ENCODE measurements at places on chromosomes 5 and 9.

GRCh38 chr5:63854076-63854475 is 108.2 kb downstream of the HTR1A start:
- no peak for DNase-seq

- no peak for DNase-seq
These were observed 249.1 kb downstream of the CD180 start for GRCh38 chr5:66947458-66947857.

DNA sequence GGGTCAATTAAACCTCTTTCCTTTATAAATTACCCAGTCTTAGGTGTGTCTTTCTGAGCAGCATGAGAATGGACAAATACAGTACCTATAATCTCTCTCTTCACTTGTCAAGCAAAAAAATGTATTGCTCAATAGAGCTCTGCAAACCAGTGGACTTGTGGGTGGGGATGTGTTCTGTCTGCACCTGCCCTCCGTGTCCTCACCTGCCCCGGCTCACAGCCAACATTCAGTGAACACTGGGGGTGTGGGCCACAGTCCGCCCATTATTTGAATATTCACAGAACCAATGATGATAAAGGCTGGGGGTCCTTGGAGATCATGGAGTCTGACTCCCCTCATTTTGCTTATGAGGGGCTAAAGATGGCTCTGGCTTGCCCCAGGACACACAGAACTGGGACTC is 36.9 kb upstream of the MED27 start:
- DNase-seq = no peak

- no peak for DNase-seq
These were observed 36.0 kb upstream of the GOLM1 start for GRCh38 chr9:86135371-86135770.

DNA sequence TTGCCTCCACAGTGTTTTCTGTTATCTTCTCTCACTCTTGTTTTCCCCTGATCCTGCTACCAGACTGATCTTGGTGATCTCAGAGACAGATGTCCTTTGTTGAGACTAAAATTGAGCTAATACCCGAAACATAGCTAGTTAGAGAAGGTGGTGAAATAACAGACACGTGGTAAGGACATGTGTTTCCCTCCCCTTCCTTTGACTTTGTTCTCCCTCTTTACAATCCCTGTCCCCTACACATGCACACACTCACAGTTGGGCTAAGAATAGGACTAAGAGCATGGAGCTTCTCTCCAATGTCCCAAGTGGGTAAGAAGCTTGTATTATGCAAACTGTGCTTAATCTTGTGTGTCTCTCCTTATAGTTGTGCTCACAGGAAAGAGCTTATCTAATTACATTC is 1603.0 kb upstream of the C9orf72 start:
- DNase-seq = no peak

GRCh38 chr9:89213396-89213880 is 34.8 kb upstream of the SHC3 start:
- DNase-seq = no peak

DNA sequence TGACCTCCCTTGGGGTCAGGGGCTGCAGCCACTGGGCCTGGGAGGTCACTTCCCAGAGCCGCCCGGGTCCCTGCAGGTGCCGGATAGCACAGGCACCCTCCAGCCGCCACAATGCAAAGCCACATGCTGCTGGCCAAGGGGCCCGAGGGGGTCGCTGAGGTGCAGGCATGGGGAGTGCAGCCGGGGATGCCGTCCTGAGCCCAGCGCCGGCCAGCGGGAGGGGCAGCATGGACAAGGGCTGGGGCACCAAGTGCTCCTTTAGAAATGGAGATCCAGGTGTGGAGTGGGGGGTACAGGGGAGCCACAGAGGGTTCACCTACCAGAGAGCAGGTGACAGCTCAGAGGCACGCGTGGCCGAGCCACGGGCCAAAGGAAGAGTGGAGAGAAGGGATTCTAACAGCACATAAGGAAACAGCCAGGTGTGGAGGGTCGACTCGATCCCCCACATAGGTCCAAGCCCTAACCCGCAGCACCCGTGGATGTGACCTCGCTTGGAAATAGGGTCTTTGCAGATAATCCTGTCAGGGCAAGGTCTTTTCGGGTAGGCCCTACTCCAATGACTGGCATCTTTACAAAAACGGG is 24.7 kb downstream of the ZDHHC11B start:
- no peak for DNase-seq

DNA sequence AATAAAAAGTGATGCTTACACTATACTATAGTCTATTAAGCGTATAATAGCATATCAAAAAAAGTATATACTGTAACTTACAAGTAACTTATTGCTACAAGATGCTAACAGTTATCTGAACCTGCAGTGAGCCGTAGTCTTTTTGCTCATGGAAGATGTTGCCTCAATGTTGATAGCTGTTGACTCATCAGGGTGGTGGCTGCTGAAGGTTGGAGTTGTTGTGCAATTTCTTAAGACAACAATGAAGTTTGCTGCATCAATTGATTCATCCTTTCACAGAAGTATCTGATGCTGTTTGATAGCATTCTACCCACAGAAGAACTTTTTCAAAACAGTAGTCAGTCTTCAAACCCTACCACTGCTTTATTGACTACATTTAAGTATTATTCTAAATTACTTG is 7.8 kb upstream of the C9orf40 start:
- DNase-seq = no peak

GRCh38 chr5:17406423-17406838 is 91.6 kb upstream of the TAF11L2 start:
- DNase-seq = no peak

GRCh38 chr5:1298723-1299510 is 4.0 kb upstream of the TERT start:
- DNase-seq = peak; percentile 4

- no peak for DNase-seq
These were observed 8.3 kb downstream of the ADAMTS12 start for GRCh38 chr5:33883482-33883881.

DNA sequence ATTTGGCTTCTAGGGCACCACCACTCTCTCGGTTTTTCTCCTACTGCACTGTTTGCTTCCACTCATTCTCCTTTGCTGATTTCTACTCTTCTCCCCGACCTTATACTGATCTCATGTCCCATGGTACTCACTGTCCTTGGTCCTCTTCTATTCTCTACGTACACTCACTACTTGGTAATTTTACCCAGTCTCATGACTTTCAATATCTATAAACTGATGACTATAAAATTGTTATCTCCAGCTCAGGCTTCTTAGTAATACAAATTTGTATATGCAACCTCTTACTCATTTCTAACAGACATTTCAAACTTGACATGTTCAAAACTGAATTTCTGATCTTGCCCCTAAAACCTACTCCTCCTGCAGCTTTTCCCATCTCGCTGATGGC is 4.1 kb downstream of the RAPGEF6 start:
- DNase-seq = no peak

DNA sequence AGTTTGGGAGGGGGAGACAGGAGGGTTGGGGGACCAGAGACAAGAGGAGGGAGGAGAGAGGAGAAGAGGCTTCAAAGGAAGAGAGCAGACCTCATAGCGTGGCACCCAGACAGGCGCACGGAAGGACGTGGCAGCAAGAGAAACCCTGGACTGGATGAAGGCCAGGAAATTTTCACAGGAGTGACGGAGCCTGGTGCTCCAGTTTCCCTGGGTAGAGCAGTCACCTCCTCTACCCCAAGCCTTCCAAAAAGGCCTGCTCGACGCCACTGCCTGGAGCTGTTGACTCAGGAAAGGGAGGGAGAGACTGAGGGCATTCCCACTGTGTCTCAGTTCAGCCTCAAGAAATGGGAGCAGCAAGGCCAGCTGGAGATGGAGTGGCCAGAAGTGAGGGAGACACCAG is 19.3 kb downstream of the AK8 start:
- no peak for DNase-seq

DNA sequence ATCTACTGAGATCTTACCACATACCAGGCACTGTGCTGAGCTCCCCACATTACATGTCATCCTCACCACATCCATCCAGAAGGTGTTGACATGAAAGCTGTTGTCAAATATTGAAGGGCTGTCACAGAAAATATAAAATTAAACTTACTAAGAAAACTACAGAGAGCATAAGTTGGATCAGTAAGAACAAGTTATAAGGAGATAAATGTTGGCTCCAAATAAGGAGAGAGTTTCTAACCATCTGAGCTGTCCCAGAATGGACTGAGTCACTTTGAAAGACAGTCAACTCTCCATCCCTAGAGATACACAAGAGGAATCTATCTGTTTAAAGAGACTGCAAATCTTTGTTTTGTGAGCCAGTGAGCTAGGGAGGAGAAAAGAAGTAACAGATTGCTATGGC is 169.8 kb downstream of the DRD1 start:
- DNase-seq = no peak

- no peak for DNase-seq
These were observed 227.3 kb downstream of the KDM4C start for GRCh38 chr9:6984941-6985578.

GRCh38 chr9:106879439-106879882 is 16.5 kb downstream of the ZNF462 start:
- no peak for DNase-seq

DNA sequence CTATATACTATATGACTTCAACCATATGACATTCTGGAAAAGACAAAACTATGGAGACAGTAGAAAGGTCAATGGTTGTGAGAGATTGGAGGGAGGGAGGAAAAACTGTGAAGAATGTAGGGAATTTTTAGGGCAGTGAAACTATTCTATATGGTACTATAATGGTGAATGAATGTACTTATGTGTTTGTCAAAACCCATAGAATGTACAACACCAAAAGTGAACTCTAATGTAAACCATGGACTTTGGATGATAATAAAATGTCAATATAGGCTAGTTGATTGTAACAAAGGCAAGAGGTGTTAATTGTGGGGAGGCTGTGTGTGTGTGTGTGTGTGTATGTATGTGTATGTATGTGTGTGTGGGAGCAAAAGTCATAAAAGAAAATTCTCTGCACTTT is 10.8 kb upstream of the STOM start:
- no peak for DNase-seq

DNA sequence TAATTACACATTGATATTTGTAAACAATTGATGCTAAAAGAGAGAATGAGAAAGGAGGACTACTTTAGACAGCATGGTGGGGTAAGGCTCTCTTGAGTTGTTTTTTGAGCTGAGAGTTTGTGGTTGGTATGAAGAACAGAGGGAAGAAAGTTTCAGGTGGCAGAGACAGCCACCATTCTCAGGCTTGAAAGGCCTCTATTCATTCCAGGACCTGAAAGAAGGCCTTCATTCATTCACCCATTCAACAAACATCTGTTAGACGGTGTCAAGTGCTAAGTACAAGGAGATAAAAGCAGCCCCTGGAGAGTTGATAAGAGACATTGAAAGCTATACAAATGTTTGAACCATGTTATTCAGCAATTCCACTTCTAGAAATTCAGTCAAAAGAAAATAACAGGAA is 21.7 kb upstream of the ADAM19 start:
- DNase-seq = no peak

GRCh38 chr5:91424638-91425436 is 41.7 kb upstream of the ARRDC3 start:
- no peak for DNase-seq

- no peak for DNase-seq
These were observed 35.1 kb upstream of the NANS start for GRCh38 chr9:98021306-98022040.

DNA sequence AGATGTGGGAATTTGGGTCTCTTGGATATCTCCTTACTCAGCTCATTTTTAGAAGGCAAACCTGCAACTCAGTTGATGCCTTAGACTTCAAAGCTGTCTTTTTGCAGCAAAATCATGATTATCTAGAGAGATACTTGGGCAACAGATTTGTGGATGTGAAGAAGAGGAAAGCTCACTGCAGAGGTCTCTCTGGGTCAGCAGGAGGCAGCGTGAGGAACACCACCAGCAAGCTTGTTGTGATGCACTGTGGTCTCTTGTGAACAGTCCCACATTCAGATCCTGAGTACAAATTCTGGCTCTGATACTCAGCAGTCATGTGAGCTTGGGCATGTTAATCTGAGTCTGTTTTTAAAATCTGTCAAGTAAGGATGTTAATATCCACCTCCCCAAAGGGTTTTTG is 26.3 kb upstream of the DMRT3 start:
- no peak for DNase-seq

GRCh38 chr9:113558632-113559502 is 95.3 kb downstream of the RGS3 start:
- no peak for DNase-seq

DNA sequence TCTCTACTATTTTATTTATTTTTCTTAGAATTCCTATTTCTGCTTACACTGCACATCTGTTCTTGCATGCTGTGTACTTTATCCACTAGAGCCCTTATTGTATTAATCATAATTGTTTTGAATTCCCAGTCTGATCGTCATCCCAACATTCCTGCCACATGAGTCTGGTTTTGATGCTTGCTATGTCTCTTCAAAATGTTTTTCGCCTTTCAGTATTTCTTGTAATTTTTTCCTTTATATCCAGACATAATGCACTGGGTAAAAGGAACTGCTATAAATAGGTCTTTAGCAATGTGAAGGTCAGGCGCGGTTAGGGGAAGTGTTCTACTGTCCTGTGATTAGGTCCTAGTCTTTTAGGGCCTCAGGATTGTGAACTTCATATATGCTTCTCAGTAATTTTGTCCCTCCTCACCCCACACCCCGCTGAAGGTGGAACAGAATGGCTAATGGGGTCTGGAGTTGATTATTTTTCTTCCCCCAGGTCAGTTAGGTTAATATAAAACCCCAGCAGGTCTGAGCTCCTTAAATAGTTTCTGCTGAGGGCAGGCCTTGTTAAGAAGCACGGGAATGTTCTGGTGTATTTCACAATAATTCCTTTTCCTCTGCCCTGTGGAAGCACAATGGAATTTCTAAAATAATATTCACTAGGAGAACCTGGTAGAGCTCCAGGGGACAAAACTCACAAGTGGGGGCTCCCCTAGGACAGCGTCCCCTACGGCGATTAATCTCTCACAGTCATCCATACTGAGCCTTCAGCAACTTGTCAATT is 146.6 kb upstream of the TUT7 start:
- no peak for DNase-seq

DNA sequence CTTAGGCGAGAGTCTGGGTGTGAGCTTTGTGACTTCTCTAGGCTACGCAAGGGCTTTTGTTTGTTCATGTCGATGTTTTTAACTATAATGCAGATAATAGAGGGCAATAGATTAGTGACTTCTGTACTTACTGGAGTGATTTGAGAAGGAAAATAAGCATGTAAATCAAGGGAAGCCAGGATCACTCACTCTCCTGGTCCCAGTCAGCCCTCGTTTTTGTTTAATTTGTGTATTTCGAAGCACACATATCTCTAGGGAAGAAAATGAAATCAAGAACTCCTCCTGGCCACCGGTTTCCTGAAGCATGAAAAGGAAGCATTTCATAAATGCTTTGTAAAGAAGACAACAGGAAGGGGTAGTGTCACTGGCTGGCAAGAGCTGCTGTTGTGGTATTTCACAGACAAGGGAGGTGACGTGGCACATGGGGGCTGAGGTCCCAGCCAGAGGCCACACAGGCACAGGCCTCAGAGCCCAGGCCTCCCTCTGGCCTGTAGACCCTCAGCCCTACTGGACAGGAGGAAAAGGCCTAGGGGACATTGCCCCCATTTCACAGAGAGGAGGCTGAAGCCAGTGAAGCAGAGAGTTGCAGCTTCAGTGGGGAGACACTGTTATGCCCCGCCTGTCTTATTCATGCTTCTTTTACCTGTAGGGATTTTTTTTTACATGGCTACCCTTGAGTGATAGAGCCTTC is 34.1 kb downstream of the IRF1 start:
- DNase-seq = peak; percentile 56
